Hair follicular keratinocyte (primary cell): ENCODE measurements at places on chromosomes 4 and X. TPM values are rescaled to one million over a fixed set of nuclear protein-coding genes. Genes with fewer than 3 reads are reported as not detected.

Gene PDZD4
- total RNA-seq, result 0.04 TPM in 1 of 2 replicates, not detected in the other

Gene SCML2
- total RNA-seq, result 0.49 and 0.62 TPM in 2 replicates

Gene MAP3K15
- total RNA-seq, result 0.04 and 0.39 TPM in 2 replicates

Gene PTCHD1
- total RNA-seq, result not detected in 2 replicates

Gene TMEM31
- not detected in 2 replicates for total RNA-seq

Gene FGF5
- 1.2 and 2.1 TPM in 2 replicates for total RNA-seq

Gene LRRC66
- 0.04 and 0.08 TPM in 2 replicates for total RNA-seq

Gene C1QTNF7
- not detected in 2 replicates for total RNA-seq

Gene SHISA3
- total RNA-seq, result not detected in 2 replicates

Gene ENPEP
- not detected in 2 replicates for total RNA-seq

Gene NWD2
- not detected in 2 replicates for total RNA-seq

Gene FRMPD4
- 0.08 TPM in 2 replicates for total RNA-seq

Gene GLA
- 26.9 and 39.7 TPM in 2 replicates for total RNA-seq

Gene F9
- not detected in 2 replicates for total RNA-seq

Gene FAM149A
- total RNA-seq, result 0.08 TPM in 1 of 2 replicates, not detected in the other

Gene DCAF12L1
- not detected in 2 replicates for total RNA-seq

Gene MAGEB6
- not detected in 2 replicates for total RNA-seq

Gene RFC1
- 27.2 and 36.5 TPM in 2 replicates for total RNA-seq

Gene ABCG2
- 2.8 and 3.0 TPM in 2 replicates for total RNA-seq

Gene CFP
- not detected in 2 replicates for total RNA-seq

Gene SCFD2
- total RNA-seq, result 10.2 and 10.6 TPM in 2 replicates

Gene APLN
- 4.9 and 8.2 TPM in 2 replicates for total RNA-seq

Gene NEIL3
- 3.8 and 11.7 TPM in 2 replicates for total RNA-seq

Gene STBD1
- total RNA-seq, result 2.0 and 3.4 TPM in 2 replicates

Gene ETDA
- total RNA-seq, result not detected in 2 replicates

Gene SULT1B1
- total RNA-seq, result not detected in 2 replicates

Gene ARSD
- 5.2 and 11.9 TPM in 2 replicates for total RNA-seq

Gene RAB9B
- total RNA-seq, result 0.23 and 0.38 TPM in 2 replicates

Gene CSAG1
- not detected in 2 replicates for total RNA-seq

Gene ABLIM2
- 0.11 and 1.2 TPM in 2 replicates for total RNA-seq
